ENCODE measurements at places on chromosomes 3 and 15.

GRCh38 chr15:40815042-40815698 lies 7.9 kb upstream of the DNAJC17 start:
- DNase-seq: no peak

DNA sequence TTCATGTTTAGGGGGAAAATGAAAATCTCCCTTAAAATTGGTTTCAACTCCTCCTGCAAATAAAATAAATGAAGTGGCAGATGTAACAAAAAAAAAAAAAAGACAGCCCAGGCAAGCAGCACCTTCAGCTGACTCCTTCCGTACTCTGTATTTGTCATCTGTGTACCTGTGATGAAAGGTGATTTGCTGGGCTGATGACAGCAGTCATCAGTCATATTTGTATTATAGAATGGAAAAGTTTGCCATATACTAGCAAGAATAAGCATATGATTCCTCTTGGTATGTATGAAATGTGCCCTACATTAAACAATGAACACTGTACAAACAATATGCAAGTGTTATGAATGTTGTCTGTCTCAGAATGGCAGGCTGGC lies 44.1 kb upstream of the WWTR1 start:
- no peak for DNase-seq

- DNase-seq: peak; percentile 87
Measured at GRCh38 chr3:128845778-128846485, 33.5 kb upstream of the ACAD9 start.

- DNase-seq: no peak
Measured at GRCh38 chr3:32285891-32286290, 47.4 kb downstream of the CMTM8 start.

DNA sequence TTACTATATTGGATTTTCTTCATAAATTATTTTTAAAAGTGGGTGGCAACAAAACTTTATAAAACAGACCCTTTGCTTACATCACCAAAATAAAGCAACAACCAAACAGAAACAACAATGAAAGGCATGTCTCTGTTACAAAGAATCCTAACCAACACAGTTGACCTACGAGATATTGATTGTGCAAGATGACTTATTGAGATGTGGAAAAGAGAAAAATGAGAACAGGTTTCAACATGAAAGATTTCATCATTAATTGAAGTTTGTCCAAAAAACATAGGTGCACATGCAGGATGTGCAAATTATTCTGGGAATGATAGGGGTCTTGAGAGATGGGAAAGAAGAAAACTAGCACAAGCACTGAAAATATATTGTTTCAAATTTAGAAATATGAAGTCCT lies 9.0 kb downstream of the GMNC start:
- no peak for DNase-seq
